Gastrocnemius medialis (tissue), 4 donors: ENCODE measurements at places on chromosomes 2 and 18.
A peak's percentile ranks its signal among the peaks of the same experiment; 100 is the strongest.

- DNase-seq: no peak
Observed at GRCh38 chr2:43228321-43228751, 1.9 kb upstream of the ZFP36L2 start.

- DNase-seq: no peak
Observed at GRCh38 chr2:133667085-133667484, 98.8 kb upstream of the NCKAP5 start.

DNA sequence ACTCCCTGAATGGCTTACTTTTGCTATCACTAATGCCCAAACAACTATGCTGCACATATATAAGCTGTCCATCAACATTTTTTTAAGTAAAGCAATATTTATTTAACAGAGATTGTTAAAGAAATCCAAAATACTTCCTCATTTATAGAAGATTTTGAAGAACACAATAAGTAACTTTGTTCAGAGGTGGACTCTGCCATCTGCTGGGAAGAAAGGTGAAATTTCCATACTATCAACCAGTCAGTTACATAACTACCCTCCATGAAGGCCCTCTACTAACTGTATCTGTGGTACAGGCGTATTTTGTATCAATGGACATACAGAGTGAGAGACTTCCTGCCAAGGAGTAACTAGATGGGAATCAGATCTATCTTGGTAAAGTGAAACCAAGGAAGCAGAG, 106.0 kb downstream of the DTNB start:
- no peak for DNase-seq

DNA sequence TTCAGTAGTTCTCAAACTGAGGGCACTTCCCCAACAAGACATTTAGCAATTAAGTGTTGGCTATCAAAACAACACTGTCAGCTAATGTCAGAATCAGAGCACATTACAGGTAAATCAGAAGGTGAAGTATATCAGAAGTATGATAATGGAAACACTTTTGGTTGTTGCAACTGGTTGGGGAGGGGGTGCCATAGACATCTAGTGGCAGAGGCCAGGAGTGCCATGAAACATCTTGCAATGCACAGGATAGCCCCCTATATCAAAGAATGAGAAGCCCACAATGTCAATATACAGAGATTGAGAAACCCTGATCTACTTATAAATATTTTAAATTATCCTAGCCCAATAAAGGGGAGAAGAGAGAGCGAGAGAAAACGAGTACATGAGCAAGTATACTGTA, 4.9 kb upstream of the XPO1 start:
- DNase-seq: no peak

DNA sequence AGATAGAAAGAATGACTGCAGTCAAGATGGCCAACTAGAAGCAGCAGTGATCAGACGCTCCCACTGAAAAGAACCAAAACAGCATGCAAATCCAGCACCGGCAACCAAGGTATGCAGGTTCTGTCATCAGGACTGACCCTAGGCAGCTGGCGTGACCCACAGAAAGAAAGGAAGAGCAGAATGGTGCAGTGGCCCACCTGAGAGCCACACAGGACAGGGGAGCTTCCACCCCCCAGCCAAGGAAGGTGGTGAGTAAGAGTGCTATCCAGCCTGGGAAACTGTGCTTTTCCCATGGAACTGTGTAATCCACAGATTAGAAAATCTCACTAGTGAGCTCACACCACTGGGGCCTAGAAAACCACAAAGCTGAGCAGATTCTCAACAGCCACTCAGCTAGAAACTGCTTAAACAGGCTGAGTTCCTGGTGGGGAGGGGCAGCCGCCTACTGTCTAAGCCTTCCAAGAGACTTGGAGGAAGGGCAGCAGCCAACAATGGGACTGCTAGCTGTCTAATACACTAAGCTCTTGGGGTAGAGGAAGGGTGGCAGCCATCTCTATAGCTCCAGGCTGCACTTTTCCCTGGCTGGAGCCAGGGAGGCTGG, 127.9 kb downstream of the EVA1A start:
- DNase-seq: no peak

- no peak for DNase-seq
Observed at GRCh38 chr18:29198834-29199233, 1021.9 kb upstream of the CDH2 start.

DNA sequence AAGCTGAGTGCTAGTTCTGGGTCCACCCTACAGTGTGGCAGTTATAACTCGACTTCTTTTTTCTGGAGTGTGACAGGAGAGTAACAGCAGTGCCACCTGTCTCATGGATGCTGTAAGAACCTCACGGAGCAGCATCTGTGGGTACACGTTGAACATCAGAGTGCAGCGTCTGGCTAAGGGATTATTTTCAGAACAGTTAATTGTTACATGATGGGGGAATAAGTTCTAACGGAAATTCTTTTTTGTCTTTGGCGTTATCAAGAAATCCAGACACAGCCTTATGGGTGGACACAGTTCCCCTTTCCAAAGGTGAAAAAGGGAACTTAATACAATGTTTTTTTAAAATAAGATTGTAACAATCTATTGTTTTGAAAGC, 28.3 kb upstream of the TOGARAM2 start:
- DNase-seq: peak; percentile 80

DNA sequence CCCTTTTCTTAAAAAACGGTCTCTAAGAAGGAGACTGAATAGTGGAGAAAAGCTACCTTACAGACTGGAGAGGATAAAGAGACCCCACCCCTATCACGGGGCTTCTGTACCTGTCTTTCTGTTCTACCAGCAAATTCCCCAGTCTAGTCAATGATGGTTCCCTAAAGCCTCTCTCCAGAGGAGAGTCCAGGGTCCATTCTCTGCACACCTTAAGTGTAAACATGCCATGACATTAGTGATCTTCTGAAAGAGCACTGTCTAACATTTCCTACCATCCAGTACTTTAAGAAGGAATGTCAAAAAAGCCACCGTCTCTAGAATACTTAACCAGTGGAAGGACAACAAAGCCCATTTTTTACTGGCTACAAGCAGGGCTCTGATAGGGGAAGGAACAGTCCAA, 17.0 kb upstream of the ERCC3 start:
- no peak for DNase-seq

DNA sequence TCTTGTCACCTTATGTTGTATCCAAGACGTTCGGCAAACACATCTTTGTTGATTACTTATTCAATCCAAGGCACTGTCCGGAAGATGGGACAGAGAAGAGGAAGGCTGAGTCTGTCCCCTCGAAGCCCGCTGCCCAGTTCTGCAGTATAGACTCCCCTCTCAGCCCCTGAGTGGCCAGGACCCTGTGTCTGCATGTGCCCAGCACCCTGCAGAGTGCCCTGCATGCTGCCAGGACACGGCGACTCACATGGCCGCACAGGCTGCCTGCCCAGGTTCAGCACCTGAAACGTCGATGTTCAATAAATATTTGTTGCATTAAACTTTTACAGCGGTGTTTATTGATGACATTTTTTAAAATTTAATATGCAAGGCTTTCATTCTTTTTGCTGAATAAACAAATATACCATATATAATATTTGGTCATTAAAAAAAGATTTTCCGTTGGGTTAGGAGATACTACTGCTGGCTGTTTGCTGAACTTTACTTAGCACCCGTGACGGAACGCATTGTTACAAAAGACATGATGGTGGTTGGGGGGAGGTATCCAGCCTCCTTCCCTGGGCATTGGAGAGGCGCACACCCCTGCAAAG, 146.5 kb downstream of the PTGR3 start:
- DNase-seq: no peak

DNA sequence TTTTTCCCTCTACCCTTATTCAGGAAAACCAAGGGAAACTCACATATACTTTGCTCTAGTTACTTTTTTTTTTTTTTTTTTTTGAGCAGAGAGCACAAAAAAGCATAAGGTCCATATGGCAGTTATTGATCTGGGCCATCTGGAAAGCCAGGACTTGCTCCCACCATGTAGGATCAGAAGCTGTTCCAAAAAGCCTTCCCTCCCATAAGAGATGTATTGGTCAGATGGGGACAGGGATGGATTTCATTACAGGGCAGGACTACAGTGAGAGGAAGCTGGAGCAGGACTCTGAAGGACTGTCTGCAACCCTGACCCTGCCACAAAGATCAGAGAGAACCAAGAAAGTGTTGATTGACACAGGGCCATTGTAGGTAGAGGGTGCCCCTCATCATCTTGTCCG, 57.3 kb downstream of the NRP2 start:
- DNase-seq: no peak

GRCh38 chr2:143468341-143468888, 339.2 kb downstream of the ARHGAP15 start:
- DNase-seq: no peak

DNA sequence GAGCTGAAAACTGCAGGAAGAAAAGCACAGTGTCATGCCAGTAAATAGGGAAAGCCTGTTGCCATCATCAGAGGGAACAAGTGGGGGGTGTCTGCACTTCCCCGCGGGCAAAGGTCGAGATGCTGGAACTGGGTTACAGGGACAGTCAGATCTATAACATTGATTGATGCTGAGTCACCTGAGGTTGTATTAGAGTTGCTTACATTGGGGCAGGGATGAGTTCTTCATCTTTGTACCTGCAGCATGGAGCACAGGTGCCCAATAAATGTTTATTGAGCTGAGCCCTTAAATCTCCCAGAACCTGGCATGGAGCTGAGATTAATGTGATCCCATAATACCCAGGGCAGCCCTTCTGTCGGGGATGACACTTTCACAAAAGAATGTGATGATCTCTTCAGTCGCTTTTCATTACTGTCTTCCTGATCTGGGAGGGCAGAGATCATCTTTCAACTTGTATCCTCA, 5.9 kb upstream of the RNF152 start:
- no peak for DNase-seq

GRCh38 chr2:138626148-138626547, 124.6 kb downstream of the SPOPL start:
- no peak for DNase-seq

- no peak for DNase-seq
Observed at GRCh38 chr18:35121531-35121930, 80.3 kb downstream of the MAPRE2 start.

DNA sequence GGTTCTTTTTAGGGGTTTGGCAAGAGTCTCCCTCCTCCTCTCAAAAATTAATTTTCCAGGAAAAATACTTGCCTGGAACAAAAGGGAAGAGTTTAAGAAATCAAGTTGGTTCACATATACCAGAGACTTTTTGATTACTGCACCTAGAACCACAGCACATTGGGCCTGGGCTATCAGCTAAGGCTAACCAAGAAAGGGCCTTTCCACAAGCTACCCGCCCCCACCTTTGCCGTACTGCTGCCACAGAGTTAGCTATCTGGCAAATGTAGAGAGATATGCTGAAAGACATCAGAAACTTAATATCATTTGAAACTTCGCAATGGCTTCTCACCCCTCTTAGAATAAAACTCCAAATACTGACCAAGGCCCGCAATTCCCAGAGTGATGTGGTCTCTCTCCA, 76.9 kb downstream of the AAK1 start:
- no peak for DNase-seq

DNA sequence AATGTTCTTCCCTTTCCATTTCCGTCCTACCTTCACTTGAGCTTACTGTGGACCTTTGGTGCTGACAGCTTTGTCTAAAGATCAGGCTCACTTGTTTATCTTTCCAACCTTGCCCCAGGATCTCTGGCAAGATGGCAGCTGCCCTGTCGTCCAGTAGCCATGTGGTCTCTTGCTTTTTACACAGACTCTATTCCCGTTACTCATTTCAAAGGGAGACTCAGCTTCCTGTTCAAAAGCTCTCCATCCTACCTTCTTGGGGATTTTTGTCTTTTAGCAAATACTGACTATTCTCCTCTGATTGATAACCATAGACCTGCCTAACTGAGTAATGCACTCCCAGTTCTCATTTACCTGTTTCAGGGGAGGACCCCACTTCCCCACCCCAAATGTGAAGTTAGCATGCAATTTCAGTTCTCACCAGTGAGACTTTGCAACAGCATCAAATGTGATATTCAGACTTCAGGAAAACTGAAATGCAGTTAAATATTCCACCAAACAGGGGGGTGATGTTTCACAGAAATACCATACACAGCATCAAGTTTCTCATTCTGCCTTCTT, 184.4 kb downstream of the MYO3B start:
- DNase-seq: no peak

DNA sequence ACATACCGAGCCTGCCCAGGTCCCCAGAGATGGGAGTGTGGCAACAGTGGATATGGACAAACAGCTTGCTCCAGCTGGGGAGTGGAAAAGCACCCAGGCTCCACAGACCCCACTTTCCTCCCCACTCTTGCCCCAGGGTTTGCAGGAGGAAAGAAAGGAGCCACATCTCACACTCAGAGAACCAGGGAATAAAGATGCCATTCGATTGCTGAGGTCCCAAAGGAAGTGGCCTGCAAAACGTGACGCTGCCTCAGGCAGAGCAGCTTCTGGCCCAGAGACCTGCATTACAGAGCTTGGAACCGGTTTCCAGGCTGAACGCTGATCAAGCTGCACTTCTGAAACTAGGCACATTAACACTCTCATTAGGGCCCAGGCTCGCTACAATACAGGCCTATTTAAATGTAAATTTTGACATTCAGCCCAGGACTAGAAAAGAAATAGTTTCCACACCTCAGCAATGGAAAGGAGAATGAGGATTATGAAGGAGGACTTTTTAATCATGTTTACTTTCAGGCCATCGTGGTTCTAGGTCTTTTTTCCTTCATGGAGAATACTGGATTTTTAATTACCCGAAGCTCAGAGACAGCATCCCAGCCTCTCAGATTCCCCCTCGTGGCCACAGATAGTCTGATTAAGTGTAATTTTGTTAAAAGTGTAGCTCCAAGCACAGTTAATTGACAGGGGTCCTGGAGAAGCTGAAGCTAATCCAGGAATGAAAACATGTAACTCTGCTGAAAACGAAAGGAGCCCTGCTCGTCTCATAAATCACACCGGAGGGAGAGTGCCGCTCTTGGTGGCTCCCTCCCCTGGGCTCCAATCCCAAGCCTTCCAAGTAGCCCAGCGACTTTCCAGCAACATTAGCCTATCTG, 221.3 kb upstream of the RAB6C start:
- DNase-seq: no peak

GRCh38 chr18:68555879-68556301, 159.0 kb downstream of the TMX3 start:
- DNase-seq: no peak

DNA sequence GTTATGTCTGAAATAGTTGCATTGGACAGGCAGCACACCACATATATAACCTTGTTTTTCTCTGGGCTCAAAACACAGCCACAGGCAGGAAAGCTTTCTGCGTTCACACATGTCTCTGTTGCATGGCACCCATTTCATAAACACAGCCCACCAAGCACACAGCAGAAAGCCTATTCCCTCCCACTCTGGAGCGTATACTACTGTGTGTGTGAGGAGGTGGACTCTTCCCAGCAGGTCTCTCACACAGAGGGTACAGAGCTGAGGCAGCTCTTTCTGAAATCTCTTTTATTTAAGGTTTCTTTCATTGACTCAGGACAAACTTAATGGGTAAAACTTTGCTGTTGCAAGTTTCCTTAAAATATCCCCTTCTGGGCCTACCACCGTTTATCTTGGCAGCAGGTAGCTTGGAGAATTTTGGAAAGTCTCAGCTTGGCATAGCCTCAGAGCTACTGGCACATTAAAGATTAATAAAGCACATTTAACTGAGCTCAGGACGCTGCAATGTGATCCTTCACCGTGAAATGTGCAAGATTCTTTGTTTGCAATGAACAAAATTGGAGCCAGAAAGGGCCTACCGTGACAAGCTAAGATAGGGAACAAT, 105.1 kb upstream of the NCKAP5 start:
- DNase-seq: no peak
